ENCODE measurements at places on chromosomes 3 and 15.

- no peak for DNase-seq
Observed at GRCh38 chr3:139764936-139765335, 87.2 kb upstream of the NMNAT3 start.

- no peak for DNase-seq
Observed at GRCh38 chr3:54211097-54211496, 88.7 kb downstream of the CACNA2D3 start.

DNA sequence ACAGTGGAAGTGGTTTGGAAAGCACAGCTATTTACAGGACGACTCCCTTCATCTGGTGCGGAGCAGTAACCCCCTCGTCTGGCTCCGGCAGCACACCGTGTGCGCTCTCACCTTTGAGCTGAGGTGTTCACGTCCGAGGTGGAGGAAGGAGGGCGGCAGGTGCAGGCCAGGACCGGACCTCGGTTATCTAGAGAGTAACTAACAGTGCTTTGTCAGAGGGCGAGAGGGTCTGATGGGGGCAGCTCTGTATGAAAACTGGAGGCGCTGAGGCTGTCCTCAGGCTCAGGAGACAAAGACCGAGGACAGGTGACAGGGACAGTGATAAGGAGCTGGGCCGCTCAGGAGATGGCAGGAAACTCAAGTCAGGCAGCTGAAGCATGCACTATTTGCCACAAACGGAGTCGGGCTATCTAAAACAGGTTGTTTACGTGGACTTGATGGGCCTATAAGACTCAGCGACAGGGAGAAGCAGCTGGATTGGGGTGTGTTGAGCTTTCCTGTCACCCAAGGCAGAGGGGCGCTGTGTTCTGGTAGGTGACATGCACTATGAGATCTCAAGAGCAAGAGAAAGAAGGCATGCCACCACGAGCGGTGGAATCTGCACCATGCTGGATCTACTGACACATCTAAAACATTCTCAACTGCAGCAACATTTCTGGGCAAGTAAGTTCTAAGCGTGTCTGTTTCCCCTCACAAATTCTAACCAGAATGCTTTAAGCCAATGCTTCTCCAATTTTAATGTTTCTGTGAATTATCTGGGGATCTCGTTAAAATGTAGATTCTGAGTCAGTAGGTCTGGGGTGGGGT is 155.2 kb downstream of the XXYLT1 start:
- DNase-seq: no peak

GRCh38 chr3:127371334-127371733 is 83.5 kb upstream of the PRR20G start:
- DNase-seq: no peak

- DNase-seq: no peak
Observed at GRCh38 chr3:79843180-79843579, 75.4 kb upstream of the ROBO1 start.

DNA sequence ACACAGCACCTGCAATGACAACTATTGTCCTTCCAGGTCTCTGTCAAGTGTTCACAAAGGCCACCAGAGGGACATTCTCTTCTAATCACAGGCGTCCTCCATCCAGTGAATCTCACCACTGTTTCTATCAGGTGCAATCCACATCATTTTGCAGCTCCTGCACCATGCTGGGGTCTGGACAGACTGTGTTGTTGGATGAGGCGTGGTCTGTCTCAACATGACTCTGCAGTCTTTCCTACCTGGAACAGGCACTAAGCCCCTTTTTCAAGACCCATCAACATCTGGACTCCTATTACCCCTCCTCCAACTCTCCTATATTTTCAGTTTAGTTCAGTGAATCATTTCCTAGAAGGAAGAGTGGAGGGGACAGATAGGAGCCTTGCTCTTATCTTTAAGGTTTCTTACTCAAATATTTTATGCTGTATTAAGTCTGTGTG is 31.5 kb upstream of the VEPH1 start:
- no peak for DNase-seq

DNA sequence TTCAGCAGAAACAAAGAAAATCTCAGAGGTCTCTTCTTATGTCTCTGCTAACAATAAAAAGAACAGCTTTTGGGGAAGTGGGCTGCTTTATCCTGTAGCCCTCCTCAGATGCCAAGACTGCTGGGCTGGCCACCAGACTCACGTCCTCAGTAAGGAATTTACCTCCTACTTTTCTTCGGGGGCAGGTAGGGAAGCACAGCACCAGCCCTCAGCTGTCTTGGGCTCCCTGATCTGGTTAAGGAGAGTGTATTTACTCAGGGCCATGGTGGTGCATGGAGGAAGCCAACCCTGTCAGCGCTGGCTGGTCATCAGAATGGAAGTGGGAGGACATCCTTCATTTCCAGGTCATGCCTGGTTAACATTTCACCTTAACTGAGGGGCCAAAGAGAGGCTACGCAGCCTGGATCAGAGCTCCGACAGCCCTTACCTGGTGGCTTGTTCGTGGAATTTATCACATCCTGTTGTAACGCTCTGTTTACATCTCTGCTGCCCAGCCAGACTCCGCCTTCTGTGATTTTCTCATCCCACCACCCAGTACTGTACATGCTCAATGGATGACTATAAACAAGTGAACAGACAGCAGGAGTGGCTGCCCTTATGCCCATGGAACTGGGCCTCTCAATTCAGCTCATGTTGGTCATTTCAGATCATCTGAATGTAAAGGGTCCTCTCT is 108.3 kb downstream of the IGF2BP2 start:
- DNase-seq: no peak

GRCh38 chr3:13932578-13933295 is 52.9 kb upstream of the WNT7A start:
- no peak for DNase-seq

DNA sequence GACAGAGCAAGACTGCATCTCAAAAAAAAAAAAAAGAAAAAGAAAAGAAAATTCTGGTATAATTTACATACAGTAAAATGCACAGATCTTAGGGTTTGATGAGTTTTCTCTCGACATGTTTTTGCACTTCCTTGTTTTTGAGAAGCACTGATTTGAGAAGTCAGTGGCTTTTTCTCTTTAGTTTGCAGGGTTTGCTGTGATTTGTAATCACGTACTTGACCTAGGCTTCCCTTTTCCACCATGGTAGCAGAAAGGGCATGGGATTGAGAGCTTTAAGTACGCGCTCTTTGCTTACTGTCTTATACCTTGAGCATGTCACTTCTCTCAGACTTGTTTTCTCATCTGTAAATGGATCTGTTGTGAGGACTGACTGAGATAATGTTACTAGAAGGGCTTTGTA is 4.1 kb downstream of the VHL start:
- DNase-seq: no peak

DNA sequence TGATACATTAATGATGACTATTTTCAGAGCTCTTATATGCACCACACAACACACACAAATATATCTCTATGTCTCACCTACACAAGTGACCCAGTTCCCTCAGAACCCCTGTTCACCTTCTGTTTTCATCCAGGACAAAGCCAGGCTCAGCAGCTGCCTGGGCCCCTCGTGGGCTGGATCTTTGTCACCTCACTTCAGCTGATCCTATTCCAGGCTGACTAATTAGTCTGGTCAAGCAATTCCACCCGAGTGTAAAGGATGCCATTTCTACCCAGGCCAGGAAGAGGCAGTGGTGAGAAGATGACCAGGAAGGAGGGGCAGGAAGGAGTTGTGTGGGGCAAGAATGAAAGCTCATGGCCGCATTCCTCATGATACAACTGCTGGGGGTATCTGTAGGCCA is 62.3 kb downstream of the DHX30 start:
- DNase-seq: no peak

- DNase-seq: no peak
Observed at GRCh38 chr15:48336940-48337339, 5.7 kb downstream of the DUT start.

DNA sequence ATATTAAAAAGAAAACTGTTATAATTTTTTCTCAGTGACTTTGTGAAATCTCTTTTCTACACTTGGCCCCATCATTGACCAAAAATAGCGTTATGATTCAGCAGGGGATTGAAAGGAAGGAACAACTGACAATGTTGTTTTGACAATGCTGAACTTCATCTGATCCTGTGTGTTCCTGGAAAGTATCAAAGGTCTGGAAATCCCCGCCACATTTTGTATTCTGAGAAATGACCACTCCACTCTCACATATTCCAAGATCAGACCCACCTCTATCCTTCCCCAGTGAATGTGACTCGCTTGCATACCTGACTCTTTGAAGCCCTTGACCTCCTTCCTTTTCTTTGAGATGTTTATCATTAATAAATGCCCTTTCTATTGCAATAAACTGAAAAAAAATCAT is 9.7 kb upstream of the RIOX2 start:
- no peak for DNase-seq

DNA sequence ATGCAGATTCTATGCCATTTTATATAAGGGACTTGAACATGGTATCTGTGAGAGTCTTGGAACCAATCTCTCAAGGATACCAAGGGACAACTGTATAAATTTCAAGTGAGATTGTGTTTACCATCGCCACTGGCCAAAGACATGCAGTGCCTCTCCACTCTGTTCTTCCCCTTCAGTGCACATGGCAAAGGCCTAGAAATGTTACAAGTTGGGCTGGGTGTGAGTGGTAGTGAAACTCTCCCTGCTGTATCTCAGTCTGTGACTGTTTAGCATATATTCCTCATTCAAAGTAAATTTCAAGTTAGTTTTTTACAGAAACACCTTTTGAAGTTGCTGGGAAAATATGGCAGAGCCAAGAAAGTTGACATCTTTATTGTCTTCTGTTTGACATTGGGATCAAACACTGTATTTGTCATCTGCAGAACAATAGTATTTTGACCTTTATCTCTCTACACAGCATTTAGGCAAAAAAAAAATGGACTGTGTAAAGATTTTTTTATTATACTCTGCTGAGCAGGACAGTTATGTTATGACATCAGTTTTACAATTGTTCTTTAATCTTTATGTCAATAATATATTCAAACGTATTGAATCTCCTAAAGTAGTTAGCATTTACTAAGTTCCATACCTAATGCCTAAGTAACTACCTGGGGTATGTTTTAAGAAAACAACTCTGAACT is 101.4 kb downstream of the CCNL1 start:
- DNase-seq: no peak

DNA sequence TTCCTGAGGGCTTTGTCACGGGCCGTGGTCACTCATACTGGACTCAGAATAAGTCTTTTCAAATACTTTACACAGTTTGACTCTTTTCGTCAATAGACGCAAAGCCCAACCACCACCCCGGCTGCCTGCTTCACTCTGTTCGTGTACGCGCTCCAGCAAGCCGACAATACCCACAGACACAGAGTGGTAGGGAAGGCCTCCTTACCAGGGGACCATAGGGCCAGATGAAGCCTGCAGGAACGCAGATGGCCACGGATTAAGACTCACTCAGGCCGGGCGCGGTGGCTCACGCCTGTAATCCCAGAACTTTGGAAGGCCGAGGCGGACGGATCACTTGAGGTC is 29.7 kb downstream of the EFCAB12 start:
- no peak for DNase-seq

- no peak for DNase-seq
Observed at GRCh38 chr3:51568996-51569395, 30.5 kb downstream of the RAD54L2 start.

DNA sequence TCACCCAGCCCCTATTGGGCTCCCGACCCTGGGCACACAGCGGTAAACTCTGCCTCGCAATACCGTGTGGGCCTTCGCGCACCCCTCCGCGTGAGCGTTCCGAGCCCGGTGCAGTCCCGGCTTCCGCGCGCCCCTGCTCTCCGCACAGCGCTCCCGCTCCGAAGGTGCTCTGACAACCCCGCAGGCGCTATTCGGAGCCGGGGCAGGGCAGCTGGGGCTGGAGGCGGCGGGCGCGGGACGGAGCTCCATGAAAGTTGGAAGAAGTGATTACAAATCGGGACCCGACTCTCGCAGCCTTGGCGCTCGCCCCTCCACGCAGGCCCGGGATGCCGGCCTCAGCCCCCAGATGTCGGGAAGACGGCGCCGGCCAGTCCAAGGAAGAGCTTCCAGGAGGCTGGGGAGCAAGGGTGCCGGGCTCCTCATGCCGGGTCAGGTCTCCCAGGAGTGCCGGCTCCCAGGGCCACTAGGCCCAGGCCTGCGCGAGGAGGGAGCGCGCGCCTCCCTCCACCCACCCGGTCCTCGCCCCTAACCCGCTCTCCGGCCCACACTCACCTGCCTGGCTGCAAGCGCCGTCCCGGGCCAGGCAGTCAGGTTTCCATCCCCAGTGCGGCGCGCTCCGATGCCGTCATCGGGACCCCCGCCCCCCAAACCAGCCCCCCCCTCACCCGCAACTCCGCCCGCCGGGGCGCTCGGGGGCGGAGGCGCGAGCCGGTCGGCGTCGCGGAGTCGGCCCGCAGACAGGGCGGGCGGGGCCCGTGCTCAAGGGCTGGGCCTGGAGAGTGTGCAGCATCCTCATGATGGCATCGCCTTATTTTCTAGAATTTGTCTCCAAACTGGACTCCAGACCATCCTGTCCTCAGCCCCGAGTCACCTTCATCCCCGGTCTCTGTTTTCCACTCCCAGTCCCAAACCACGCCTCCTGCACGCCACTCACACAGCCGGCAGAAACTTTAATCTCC is at the start of gene KIF7:
KIF7 (minus strand) TSS at position 621 of the 959 bp plus-strand sequence. CDS start 2,537 bp downstream, outside the sequence.
- DNase-seq: no peak
